A375 (cell line): ENCODE measurements at places on chromosomes 4 and X. TPM values are rescaled to one million over a fixed set of nuclear protein-coding genes. Genes with fewer than 3 reads are reported as not detected.

The CDKL2 gene
- not detected in 2 replicates for total RNA-seq

The G6PD gene
- total RNA-seq, result 66.1 and 71.8 TPM in 2 replicates

The NXF2 gene
- 2.0 and 4.3 TPM in 2 replicates for total RNA-seq

The VSIG1 gene
- total RNA-seq, result not detected in 2 replicates

The GPC4 gene
- total RNA-seq, result 0.16 and 0.30 TPM in 2 replicates

The REPS2 gene
- 0.53 and 0.56 TPM in 2 replicates for total RNA-seq

The DRD5 gene
- not detected in 2 replicates for total RNA-seq

The SLC2A9 gene
- 0.26 TPM in 1 of 2 replicates, not detected in the other for total RNA-seq

The ZFP92 gene
- total RNA-seq, result not detected in 2 replicates
